ENCODE measurements at places on chromosomes 11 and 22. TPM values are rescaled to one million over a fixed set of nuclear protein-coding genes. Genes with fewer than 3 reads are reported as not detected.
A peak's percentile ranks its signal among the peaks of the same experiment; 100 is the strongest.

The CENPM gene
- 2.5 TPM for total RNA-seq

DNA sequence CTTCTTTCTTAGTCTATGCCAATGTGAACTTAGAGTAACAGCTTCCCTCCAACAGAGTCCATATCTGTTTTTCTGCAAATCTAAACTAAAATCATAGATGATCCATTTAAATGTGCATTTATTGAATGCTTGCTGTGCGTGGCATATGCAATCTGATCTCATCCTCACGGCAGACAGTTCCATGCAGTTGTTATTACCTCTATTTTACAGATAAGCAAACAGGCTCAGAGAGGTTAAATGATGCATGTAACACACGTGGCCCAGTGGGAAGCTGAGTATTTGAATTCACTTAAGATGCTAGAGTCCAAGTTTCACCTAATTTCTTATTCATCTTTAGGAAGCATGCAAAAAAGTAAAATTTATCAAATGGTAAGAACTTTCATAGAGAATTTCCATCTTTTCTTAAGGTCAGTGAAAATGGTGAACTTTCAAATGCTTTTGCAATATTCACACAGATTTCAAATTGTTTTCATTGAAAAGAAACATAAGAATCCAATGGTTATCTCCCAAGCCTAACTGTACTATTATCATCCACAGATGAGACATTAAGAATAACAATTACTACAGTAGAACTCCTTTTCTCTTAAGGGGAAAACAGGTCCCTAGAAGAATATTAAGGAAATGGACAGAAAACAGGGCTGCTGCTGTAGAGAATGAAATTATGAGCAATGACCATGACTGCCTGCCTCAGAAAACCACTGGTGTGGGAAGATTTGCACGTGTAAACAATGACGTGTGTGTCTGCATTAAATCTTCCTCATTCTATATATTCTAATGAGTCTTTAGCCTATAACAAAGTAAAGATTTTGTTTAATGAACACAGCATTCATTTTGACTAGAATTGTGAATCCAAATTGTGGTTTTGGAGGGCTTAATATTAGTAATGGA lies 1171.3 kb downstream of the LRRC4C start:
- no peak for DNase-seq

DNA sequence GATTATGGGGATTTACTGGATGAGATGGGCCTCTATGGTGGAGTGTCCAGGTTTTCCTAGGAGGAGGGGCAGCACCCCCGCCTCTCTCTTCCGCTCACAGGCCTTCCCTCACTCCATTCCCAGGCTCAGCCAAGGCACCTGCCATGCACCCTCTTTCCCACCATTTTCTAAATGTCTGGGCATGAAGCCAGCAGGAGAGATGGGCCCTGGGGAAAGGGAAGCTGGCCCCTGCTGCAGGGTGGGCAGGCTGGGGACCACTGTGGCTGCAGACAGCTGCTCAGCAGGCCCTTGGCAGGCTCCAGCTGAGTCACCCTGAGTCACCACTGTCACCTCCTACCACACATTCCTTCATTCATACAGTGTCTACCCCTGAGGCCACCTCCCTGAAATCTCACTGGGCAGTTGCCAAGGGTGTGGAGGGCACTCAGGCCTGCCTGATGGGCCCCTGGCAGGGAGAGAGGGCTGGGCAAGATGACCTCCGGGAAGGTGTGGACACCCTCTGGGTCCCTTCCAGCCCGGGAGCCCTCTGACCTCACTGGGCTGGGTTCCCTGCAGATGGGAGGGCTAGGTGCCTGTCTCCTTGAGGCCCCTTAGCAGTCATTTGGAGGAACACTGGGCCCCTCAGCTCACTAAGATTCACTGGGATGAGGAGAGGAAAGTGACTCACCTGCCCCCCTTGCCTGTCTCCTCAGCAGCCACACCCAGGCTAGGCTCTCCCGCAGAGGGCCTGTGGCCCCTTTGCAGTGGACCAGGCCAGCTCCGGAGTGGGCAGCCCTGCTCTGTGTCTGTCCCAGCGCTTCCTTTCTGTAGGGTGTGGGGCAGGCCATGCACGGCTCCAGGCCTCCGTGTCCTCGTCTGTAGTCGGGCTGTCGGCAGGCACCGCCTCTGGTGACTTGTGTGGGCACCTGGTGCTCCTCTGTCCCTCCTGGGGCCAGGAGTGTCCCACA lies 7.8 kb downstream of the MYEOV start:
- no peak for DNase-seq

- no peak for DNase-seq
Observed at GRCh38 chr11:73995247-73995646, 12.6 kb upstream of the UCP2 start.

The HSD17B12 gene
- total RNA-seq: 37.2 TPM

The CLMP gene
- total RNA-seq: 173 TPM

DNA sequence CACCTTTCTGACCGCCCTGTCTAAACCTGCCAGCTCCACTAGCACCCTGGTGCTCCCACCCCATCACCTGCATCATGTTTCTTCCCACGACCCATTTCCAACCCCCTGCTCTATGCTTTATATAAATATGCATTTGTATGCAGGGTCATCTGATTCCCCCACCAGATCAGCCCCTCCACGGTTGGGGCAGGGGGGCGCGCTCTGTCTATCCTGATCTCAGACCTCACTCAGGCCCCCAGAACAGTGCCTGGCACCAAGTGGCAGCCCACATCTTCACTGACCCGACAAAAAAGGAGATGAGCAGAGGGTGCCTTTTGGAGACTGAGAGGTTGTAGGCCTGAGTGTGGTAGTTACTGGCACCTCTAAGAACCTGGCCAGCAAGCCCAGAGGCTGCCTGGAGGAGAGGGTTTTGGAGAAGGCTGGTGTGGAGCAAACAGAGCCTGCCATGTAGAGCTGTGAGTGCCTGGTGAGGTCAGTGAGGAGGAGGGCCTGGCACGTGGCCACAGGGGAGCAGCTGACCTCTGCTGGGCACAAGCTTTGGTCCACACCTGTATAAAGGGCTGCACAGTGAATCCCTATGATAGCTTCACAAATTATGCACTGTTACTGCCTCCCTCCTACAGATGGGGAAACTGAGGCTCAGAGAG lies 86.3 kb upstream of the RTL6 start:
- DNase-seq: peak; percentile 36

DNA sequence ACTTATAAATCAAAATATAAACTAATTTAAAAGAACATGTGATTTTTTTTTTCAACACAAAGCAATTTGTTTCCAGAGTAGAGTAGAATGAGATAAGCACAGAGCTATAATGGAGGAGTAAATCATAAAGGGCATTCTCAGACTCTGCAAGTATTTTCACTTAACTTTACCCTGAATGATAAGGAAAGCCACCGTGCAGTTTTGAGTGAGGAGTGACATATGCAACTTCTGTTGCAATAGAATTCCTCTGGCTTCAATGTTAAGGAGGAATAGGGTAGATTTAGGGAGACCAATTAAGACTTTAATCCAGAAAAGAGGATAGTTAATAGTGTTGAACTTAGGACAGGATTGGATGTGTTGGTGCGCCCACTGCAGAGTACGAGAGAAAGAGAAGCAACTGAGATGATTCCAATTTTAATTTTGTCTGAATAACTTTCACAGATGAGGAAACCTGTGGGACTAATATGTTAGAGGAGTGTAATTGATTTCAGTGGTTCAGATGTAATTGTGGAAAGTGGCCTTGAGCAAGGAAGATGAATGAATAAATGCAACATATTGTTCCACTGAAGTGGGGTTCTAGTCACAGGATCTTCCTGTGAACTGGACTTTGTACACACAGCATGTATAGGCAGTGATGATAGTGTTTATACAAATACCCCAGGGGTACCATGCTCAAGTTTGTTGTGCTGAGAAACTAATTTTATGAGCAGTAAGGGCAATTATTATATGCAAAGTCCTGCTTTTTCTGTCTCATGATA lies 255.5 kb upstream of the ANO3 start:
- no peak for DNase-seq

The ACR gene
- not detected for total RNA-seq

DNA sequence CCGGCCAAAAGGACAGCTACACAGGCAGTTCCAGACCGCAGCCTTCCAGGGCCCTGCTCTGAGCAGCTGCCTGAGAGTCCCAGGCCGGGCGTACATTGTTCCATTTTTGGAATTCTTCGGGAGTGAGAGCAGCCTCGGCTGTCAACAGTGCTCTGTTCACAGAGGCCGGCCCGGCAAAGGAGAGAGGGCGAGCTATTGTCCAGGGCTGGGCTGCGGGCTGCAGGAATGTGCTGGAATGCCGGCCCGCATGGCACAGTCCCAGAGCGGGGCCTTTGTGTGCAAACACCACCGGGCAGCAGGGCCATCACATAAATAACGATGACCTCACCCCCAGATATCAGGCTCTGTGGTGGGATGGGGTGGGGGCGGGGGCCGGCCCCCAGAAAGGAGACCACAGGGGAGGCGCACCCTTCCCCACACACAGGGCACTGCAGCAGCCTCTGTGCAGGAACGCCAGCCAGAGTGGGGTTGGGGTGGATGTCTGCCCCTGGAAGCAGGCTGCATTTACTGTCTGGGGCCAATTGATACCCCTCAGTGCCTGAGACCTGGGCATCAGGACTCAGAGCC lies 15.8 kb downstream of the LINC01488 start:
- DNase-seq: peak; percentile 89

Data from sigmoid colon (tissue), 7 donors.